ENCODE measurements at places on chromosomes 3 and 15. TPM values are rescaled to one million over a fixed set of nuclear protein-coding genes. Genes with fewer than 3 reads are reported as not detected.

DNA sequence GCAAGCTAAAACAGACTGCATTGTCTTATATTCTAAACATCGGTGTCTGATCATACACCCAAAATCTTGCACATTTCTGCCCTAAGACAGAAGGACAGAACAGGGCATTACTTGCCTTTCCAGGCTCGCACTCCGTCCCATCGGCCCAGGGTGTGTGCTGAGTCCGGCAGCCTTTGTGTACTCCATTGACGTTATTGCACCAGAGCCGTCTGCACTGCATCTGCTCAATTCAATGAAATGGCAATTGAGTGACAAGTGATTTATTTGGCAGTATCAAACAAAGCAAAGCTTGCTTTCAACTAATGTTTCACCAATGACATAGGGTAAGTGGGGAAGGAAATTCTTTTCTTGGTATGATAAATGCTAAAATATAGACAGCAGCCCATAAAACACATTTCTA lies 40.0 kb downstream of the ADAMTS9 start:
- DNase-seq = no peak

Gene CHDH
- 0.49 TPM for total RNA-seq

Gene POTEB3
- not detected for total RNA-seq

Gene CHD2
- total RNA-seq = 148 TPM

GRCh38 chr15:86852741-86853140 lies 773.1 kb downstream of the AGBL1 start:
- DNase-seq = no peak

DNA sequence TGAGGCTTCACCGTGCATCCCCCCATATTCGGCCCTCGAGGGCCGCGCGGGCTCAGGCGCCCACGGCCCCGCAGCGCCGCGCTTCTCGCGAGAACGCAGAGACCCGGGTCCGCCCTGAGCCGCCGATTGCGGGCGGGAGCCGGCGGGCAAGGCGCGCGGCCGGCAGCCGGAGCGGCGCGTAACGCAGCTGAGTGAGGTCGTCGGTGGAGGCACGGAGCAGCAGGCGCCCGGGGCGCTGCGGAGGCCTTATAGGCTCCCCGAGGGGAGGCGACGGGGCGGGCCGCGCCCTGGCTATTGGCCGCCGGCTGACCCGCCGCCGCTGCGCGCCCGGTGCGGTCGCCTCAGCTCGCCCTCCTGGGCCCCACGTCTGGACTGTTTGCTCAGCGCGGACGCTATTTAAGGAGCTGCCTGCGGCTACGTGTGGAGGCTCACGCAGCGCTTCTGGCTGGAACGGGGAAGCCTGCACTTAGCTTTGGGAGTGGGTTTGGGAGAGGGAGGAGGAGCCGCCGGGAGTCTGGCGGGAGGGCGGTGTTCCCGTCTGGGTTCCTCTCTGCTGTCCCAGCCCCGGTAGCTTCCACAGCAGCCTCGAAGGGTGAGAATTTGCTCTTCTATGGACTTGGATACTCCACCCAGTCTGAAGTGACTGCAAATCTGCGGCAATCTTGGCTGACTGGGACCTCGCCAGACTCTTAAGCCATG lies at the start of gene PLOD2:
PLOD2 (minus strand) TSS at position 221 of the 699 bp plus-strand sequence; CDS start at position 26, 195 bp downstream.
- peak; percentile 75 for DNase-seq
